Stimulated activated CD8-positive, alpha-beta memory T cell treated with anti-CD3 and anti-CD28 coated beads, Interleukin-15, amount 100 ng/mL, for 24 hours (primary cell): ENCODE measurements at places on chromosomes 5 and 9.

DNA sequence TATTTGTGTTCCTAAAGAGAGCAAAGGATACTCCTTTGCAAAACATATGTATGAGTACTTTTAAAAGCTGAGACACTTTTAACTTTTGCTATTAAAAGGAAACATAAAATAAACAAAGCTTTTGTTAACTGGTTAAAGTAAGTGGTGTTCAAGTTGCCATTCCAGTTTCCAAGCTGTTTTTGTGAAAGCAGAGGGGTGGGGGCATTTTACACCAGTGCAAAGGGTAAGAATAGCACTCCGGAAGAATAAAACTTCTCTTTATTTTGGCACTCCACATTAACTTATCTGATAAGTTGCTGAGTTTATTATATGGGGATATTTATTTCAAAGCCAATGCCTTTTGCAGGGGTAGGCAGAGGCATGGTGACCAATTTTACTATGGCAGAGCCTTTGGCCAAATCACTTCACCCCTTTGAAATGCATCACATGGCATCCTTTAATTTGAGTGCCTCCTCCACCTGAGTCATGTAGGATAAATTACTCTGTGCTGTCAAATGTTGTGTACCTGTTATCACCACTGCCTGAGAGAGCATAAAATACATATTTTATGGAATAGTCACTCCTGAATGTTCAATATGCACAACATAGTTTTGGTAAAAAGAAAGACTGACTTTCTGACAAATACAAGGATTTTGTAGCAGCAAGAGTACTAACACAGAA is 62.9 kb downstream of the MLLT3 start:
- DNase-seq = no peak

- DNase-seq = no peak
Measured at GRCh38 chr9:115327436-115328122, 209.6 kb upstream of the TNC start.

DNA sequence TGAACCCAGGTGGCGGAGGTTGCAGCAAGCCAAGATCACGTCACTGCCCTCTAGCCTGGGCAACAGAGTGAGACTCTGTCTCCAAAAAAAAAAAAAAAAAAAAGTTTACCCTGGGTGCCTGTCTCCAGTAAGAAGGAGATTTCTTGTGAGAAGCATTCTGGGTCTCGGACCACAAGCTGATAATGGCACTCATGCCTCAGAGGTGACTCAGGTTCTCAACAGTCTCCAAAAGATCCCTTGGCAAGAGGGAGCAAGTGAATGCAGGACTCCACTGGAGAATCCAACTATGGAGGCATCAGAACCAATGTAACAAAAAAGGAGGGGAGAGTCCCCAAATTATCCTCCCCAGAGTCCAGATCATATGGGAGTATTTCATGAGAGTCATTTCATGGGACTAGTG is 106.0 kb upstream of the LRRTM2 start:
- DNase-seq = no peak

DNA sequence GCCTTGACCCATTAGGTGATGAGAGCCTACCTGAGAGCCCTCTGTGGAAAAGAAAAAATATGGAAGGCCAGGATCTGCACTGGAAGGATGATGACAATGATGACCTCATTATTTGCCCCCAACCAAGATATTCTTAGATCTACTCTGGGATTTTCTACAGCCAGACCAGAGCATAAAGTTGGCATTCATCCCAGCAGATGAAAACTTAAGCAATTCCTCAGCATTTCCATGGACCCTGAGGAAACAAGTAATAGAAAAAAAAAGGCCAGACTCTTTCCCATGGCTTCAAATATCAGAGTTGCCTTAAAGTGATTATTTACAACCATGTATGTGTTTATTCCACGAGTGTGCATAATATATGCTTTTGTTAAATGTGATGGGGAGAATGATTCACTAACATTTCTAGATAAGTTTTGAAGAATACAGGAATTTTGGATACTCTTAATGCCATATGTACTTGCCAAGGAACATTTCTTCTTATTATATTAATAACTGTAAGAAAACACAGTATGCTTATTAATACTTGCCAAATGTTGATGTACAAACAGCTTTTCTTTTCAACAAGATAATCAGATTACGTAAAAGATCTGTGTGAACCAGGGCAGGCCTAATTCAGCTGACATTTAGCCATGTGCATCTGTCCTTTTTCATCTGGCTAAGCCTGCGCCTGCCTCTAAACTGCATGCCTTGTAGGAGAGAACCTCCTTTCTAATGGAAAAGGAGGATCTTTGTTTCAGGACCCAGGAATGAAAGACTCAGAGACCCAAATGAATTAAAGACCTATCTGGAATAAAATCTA is 94.8 kb downstream of the ARRDC3 start:
- no peak for DNase-seq

DNA sequence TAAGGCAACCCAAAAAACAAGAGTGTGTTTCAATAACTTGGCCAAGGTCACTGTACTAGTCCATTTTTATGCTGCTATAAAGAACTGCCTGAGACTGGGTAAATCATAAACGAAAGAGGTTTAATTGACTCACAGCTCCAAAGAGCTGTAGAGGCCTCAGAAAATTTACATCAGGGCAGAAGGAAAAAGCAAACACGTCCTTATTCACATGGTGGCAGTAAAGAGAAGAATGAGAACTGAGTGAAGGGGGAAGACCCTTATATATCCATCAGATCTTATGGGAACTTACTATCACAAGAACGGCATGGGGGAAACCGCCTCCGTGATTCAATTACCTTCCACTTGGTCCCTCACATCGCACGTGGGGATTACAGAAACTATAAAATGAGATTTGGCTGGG is 64.3 kb upstream of the CAMK4 start:
- no peak for DNase-seq

DNA sequence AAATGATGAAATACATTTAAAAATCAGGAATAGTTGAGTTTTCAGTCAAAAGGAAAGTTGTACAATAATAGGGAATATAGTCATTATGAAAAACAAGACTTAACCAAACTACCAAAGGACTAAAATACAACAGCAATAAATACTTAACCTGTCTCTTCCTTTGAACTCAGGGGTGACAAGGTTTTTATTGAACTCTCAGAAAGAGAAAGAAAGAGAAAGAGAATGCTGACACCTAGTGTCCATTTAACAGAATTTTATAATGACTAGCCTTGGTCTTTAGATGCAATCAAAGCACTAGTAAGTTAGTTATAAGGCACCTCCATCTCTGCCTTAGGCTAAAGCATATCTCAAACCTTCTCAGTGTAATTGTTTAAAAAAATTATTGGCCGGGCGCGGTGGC is 47.5 kb downstream of the UIMC1 start:
- DNase-seq = no peak

GRCh38 chr9:98146101-98146991 is 27.3 kb upstream of the TRIM14 start:
- no peak for DNase-seq

- no peak for DNase-seq
Measured at GRCh38 chr5:137345396-137345795, 153.7 kb downstream of the SPOCK1 start.

DNA sequence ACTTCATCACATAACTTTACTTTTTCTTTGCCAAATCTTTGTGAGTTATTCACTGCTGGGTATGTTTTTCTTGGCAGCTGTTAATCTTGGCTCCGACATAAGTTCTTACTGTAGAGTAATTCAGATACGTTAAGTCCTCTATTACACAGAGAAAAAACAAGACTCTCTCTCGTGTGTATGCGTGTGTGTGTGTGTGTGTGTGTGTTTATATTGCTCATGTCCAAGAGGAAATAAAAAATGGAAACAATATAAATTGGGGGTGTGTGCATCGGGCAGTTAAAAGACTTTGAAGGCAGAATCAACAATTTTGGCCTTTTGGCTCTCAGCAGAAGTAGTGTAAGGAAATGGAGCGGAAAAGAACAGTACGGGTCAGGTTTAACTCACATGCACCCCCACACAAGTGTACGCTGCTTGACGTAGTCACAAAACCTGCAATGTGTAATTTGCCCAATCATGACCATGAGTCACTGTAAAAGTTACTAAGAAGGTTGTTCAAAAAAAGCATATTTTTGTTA is 67.2 kb upstream of the IFNE start:
- DNase-seq = no peak

DNA sequence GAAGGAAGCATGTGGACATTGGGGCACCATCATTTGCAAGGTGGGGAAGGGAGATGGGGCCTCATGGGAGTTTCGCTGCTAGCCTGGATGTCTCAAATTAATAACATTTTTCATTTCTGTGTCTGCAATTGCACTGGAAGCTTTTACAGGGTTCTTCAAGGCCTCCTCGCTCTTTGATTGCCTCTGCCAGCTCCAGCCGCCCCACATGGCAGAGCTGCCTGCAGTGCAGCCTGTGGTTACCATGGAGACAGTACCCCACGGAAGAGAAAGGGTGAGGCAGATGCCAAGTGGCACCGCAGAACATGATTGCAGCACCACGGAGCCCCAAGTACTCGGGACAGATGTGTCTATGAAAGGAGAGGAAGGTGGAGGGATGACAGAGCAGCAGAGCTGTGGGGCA is 25.4 kb downstream of the CTNND2 start:
- DNase-seq = no peak

DNA sequence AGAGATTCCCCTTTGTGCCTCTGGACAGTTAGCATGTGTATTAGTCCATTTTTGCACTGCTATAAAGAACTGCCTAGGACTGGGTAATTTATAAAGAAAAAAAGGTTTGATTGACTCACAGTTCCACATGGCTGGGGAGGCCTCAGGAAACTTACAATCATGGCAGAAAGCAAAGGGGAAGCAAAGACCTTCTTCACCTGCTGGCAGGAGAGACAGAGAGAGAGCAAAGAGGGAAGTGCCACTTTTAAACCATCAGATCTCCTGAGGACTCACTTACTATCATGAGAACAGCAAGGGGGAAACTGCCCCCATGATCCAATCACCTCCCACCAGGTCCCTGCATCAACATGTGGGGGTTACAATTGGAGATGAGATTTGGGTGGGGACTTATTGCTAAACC is 6.0 kb downstream of the CFAP90 start:
- no peak for DNase-seq

- DNase-seq = no peak
Measured at GRCh38 chr5:53133020-53133419, 23.5 kb upstream of the MOCS2 start.

DNA sequence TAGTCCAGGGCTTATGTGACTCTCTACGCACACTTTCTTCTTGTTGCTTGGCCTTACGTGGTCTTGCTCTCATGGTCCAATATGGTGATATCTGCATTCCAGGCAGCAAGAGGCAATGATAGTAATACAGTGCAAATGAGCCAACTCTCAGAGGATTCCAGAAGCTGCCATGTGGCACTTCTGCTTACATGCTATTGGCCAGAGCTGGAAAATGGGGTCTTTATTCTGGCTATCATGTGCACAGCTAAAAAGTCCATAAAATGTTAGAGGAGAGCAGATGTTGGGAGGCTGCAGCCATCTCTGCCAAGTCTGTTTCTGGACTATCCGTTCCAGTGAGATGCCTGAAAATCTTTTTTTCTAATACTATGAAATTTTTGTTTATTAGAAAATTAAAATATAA is 2.9 kb upstream of the SEPTIN8 start:
- DNase-seq = no peak

- DNase-seq = no peak
Measured at GRCh38 chr9:122754825-122755224, 12.7 kb downstream of the OR1L6 start.

DNA sequence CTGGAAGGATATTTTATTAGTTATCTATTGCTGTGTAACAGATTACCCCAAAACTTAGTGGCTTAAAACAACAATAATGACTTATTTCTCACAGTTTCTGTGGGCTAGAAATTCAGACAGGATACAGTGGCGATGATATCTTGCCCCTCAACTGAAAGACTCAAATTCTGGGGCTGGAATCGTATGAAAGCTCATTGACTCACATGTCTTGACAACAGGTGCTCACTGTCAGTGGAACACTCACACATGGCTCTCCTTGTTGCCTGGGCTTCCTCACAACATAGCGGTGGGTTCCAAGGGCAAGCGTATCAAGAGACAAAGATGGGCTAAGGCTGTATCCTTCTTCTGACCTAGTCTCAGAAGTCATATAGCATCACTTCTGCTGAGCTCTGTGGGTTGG is 3.7 kb upstream of the GNPDA1 start:
- DNase-seq = no peak

- DNase-seq = no peak
Measured at GRCh38 chr9:7405924-7406604, 393.5 kb downstream of the DMAC1 start.

- DNase-seq = no peak
Measured at GRCh38 chr5:39432696-39433530, 8.1 kb upstream of the DAB2 start.

- DNase-seq = no peak
Measured at GRCh38 chr5:109411627-109412026, 1.9 kb upstream of the PJA2 start.

GRCh38 chr9:133948131-133948530 is 44.0 kb downstream of the VAV2 start:
- no peak for DNase-seq
